Cerebellar cortex (tissue), 1 donor: ENCODE measurements at places on chromosomes 6 and 20.

DNA sequence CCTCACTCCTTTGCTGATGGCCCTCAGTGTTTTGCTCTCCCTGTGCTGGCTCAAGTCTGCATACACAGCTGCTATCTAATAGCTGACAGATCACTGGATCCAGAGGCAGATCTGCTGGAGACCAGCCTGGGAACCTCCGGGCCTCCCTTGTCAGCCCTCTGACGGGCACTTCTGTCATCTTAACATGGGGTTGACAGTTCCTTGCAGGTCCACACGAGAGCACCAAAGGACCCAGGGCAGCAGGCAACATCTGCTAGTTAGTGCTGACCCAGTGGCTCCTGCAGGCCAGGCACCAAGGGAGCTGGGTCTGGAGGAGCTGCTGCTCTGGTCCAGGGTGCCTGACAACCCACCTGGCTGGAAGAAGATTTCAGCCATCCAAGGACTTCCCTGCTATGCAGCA lies 208.1 kb downstream of the UST start:
- DNase-seq = no peak

DNA sequence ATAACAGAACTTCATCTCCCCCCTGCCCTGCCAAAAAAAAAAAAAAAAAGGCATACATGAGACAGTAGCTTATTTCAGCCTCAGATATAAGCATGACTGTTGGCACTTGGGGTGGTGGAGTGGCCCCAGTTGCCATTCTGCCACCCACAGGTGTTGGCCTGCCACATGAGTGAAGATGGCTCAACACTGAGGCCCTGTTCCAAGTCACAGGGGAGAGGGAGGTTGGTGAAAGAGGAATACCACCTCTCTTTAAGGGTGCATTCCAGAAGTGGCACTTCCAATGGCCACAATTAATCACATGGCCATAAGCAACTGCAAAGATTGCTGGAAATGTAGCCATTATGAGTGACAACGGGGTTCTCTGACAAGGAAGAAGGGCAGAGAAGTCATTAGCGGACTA lies 61.9 kb upstream of the JARID2 start:
- no peak for DNase-seq

- DNase-seq = no peak
These were observed 280.5 kb downstream of the SYNE1 start for GRCh38 chr6:152356662-152357061.

DNA sequence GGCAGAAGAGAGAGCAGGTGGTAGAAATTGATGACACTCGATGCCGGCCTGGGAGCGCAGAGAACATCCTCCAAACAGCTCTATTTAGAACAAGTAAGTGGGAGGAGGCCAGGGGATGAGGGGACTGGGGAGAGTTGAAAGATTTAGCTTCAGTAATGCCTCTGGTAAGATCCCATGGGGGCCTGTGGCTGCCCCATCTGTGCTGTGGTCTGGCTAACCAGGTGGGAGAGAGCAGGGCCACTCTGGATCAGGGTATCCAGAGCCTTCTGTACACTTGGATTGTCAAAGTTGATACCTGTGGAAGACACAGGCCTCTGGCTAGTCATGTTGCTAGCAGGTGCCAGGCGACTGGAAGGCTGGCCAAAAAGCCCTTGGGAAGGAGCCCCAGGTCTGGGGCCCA lies 27.6 kb downstream of the NCOA5 start:
- peak; percentile 42 for DNase-seq

DNA sequence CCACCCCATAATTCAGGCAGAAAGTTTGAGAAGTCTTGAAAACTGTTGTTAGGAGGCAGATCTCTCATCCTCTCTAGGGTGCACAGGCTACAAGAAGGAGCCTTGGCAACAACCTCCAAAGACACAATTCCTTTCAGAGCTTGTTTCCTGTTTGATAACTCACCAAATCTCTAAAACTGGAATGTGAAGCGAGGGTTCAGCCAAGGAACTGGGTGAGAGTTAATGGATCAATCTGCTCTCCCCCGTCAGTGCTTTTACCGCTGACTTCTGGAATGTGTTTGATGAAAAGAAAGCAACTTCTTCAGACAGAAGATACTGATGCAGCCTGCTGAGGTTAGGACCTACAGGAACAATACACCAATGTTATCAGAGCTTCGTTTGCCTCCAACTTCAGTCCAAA lies 171.8 kb upstream of the BMP2 start:
- DNase-seq = no peak

GRCh38 chr20:35968930-35969329 lies 540 bp downstream of the CNBD2 start:
- no peak for DNase-seq

DNA sequence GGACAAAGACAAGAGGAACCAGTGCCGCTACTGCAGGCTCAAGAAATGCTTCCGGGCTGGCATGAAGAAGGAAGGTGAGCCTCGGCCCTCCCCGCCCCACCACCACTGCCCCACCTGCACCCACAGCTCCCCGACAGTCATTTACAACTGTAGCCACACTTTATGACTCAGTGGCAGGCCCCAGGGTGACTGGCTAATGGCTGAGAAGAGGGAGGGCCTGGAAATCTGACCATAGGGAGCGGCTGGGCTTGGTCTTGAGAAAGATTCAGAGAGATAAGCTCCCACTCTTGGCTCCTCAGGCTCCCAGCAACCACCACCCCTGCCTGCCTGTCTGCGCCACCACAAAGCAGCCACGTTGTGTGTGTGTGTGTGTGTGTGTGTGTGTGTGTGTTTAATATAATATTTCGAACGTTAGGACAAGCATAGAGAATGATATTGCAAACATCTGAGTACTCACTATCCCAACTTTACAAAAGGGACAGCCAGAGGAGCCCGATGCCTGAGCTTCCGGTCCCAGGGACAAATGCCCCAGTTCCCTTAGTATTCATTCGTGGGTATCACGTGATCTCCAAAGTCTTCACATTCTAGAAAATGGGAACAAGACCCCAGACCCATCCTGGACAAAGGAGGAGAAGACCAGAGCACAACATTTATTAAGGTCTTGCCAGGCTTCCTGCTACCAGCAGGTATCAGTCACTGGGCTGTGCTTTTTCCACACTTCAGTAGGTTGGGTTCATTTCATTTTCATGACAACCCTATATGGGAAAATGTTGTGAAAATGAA lies 52.1 kb downstream of the HNF4A start:
- DNase-seq = no peak

DNA sequence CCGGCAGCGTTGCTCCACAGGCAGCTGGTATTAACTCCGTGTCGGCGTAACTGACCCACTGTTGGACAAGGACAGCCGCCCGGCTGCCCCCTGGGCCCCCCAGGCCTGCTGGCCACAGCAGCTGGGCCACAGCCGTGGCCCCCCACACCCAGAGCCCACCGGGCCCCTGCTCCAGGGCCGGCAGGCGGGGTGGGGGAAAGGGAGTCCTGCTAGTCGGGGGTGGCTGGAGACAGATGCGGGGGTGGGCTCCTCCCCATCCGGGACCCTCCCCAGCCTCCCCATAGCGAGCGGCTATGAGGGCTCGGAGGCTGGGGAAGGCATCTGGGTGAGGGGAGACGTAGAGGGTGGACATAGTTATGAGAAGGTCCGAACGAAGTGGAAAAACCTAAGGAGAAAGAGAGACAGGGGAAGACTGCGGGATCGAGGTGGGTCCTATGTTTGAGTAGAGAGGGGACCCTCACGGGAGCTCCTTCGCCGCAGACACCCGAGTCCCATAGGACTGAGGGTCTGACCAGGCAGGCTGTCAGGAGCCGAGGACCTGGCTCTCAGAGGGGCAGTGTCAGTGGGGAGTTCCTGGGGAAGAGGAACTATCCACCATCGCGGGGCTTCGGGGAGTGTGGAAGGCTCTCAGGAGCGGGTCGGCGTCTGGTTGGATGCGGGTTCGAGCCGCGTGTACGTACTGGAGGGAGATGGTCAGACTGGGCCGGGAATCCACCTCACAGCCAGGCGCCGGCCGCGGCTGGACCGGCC lies 511 bp downstream of the VARS1 start:
- DNase-seq = no peak

- DNase-seq = no peak
These were observed 58.7 kb upstream of the RIN2 start for GRCh38 chr20:19699180-19699971.

DNA sequence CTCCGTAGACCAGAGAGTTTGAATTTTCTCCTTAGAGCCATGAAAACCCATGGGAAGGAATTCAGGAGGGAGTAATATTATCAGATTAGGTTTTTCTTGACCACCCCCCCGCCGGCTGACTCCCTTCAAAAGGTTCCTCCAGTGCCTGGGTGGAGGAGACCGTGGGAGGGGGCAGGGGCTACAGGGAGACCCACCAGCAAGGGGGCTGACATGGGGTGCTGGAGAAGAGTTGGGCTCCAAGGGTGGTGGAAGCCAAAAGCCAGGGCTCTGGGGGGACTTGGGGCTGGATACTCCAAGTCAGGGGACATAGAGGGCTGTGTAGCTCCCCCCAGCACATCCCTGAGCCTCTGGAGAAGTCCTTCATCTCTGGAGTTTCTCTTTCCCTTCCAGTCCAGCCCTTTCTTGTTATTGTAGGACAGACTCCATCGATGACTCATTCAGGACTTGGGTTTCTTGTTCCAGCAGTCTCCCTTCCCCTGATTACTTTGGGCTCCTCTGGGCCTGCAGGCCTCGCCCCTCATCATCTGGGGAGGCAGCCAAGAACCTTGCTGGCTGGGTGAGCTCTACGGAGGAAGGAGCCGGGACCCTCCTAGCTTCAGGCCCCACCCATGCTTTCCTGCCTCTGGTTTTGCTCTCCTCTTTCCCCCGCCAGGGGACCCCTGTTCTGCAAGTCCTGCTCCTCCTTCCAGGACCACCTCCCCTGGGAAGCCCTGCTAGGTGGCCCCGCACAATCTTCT lies 10.5 kb upstream of the KIAA1755 start:
- DNase-seq = no peak

GRCh38 chr6:87914637-87915395 lies 132.8 kb upstream of the SPACA1 start:
- DNase-seq = no peak
